ENCODE measurements at places on chromosomes 5 and 9.

DNA sequence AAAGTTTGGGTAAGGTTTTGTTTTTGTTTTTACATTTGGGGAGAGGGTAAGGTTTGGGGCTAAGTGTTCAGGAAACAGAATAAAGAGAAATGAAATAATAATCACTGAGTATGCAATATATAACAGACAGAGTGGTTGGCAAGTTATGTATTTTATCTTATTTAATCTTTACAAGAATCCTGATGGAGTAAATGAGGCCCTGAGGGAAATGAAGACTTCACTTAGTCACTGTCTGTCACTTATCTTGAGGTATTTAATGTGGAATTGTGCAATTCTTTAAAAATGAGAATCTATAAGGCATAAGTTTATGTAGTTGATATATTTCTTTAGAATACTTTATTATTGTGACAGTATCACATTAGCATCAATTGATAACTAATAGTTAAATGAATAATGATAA, 48.1 kb downstream of the TEK start:
- no peak for DNase-seq

DNA sequence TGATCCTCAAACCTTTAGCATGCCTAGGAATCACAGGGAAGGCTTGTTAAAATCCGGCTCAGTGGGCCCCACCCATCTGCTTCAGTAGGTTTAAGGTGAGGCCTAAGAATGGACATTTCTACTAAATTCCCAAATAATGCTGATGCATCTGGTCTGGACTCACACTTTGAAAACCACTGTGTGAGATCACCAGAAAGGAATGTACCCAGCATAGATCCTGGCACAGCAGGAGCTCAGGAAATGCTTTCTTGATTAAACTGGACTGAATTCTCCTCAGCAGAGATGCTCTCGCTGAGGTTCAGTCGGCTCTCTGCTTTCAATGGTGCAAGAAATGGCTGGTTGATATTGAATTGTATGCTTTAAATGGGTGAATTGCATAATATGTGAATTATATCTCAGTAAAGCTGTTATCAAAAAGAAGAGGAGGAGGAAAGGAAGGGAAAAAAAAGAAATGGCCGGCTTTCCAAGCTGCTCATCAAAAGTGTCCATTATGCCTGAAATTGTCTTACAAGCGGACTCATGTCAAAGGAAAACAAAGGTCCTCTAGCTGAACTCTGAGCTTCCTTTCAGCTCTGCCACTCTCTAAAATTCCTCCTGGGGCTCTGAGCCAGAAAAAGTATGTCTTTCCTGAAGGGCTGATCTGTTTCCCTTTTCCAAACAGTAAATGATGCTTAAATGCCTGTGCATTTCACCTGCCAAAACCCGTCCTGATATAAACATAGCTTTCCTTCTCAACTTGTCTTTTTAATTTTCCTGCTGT, 77.6 kb upstream of the SAP30L start:
- no peak for DNase-seq

DNA sequence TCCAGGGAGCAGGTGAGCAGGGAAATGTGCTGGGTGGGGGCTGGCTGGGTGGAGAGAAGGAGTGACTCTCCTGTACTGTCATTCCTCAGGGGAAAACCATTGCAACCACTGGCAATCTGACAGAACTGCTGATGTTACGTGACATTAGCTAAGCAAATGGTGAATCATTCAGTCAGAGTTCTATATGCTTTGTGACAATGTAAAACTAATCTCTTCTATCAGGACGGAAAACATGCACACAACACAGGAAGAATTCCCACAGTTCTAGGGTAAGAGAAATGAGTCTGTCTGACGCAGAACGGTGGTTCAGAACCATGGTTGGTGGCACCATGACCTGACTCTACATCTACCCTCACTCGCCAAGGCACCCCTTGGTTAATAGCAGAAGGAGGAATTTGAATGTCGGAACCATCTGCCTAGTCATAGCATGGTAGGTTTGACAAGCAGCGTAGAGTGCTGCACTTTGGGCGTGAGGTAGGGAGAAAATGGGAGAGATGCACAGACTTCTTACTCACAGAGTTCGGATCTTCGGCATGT, 243.6 kb upstream of the PANK3 start:
- no peak for DNase-seq

GRCh38 chr9:19650312-19650711, 138.5 kb downstream of the SLC24A2 start:
- DNase-seq, result no peak

DNA sequence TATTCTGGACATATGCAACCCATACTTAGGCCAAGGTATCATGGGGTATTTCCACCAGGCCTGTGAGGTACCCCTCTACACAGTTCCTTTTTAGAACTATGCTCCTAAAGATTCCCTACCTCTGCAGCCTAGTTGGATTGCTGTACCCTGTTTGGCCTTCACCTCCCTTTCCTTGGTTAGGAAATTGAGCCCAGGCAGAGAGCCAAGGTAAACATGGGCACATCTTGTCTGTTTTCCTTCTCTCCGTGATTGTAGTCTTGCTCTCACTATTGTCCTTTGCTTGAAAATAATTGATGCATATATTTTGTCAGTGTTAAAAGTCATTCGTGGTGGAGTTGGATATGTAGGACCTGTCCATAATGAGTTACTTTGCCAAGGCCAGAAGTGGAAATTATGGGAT, 26.7 kb downstream of the BDP1 start:
- no peak for DNase-seq

DNA sequence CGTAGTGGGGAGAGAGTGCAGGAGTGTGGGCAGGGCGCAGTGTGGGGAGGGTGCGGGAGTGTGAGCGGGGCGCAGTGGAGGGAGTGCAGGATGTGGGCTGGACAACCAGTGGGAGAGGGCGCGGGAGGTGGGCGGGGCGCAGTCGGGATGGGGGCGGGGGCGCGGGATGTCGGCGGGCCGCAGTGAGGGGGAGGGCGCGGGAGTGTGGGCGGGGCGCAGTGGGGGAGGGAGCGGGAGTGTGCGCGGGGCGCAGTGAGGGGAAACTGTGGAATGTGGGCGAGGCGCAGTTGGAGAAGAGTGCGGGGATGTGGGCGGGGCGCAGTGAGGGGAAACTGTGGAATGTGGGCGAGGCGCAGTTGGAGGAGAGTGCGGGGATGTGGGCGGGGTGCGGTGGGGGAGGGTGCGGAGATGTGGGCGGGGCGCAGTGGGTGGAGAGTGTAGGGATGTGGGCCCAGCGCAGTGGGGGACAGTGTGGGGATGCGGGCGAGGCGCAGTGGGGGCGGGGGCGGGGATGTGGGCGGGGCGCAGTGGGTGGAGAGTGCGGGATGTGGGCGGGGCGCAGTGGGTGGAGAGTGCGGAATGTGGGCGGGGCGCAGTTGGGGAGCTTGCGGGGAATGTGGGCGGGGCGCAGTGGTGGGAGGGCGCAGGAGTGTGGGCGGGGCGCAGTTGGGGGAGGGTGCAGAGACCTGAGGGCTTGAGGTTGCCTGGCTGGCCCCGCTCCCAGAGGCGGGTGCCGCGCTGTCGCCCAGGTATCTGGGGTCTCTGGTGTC, at the start of gene NXNL2:
Gene NXNL2 (plus strand): TSS at position 723 of the 770 bp plus-strand sequence. CDS start 257 bp downstream, outside the sequence.
- DNase-seq, result peak; percentile 51

DNA sequence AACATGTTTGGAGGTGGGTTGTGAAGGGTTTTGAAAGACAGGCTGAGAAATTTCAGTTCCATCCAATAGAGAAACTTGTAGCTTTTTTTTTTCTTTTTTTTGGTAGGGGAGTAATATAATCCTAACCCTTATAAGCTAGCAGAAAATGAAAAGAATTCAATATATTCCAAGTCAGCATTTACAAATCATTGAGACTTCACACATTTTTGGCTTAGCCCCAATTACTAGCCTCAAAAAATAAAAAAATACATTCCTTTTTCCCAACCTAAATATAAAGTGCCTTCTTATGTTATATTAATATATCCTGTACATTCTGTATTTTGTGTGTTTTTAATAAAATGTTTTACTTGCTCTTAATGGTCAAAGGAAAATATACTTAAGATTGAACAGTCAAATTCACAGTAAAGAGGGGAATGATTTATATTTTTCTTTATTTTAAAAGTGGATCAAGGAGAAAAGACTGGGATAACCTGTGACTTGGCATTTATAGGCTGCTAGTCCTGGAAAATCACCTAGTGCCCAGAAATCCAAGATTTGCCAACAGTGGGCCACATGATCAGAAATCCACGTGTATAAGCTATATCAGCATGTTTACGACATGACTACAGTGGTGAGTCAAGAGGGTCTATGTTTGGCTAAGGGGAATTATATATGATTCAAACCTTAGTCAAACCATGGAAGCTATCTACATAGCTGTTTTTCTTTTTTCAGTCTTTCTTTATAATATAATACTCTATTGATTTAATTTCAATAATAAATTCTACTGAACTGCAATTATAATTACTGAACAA, 14.5 kb downstream of the HACD4 start:
- DNase-seq, result no peak

DNA sequence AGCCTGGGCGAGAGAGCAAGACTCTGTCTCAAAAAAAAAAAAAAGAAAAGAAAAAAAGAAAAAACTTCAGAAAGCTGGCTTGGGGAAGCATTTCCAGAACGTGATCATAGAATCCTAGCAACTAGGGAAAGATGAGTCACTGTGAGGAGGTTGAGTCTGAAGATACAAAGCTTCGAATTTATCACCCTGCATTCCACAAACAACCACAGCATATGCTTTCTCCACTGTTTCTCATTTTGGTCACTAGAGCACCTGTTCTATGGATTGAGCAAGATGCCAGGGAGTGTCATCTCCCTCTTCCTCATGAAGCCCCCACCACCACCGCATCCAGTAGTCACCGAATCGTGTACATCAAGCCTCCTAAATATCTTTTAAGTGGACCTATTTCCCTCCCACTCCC, 37.9 kb downstream of the SEMA5A start:
- no peak for DNase-seq

GRCh38 chr9:35341585-35341984, 148.3 kb upstream of the RUSC2 start:
- peak; percentile 22 for DNase-seq

All from Jurkat, Clone E6-1 (cell line).